ENCODE measurements at places on chromosomes 11 and 22.

- DNase-seq: no peak
These were observed 12.7 kb upstream of the CNTF start for GRCh38 chr11:58609723-58610122.

- no peak for DNase-seq
These were observed 582 bp upstream of the SHANK3 start for GRCh38 chr22:50672041-50672440.

- DNase-seq: no peak
These were observed 2.8 kb downstream of the GSC2 start for GRCh38 chr22:19147195-19147780.

GRCh38 chr11:77375107-77375506 is 73.6 kb upstream of the GDPD4 start:
- peak; percentile 13 for DNase-seq

DNA sequence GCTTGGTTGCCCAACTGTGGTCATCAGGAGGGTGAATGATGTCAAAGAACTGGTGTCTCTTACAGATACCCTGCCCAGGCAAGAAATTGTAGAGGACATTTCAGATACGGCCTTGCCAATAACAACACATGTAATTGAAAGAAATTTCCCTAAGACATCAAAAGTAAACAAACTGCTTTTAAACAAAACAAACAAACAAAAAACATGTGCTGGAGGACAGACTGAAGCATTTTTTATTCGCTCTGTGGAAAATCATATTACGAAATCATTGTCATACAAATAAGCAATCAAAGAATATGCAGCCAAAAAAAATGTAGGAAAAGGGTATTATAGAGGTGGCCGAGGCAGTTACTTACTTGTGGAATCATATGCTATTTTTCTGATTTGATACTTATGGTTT is 52.1 kb upstream of the MYEOV start:
- peak; percentile 26 for DNase-seq
